COR-L47 (cell line): ENCODE measurements at places on chromosomes 16 and 17.

DNA sequence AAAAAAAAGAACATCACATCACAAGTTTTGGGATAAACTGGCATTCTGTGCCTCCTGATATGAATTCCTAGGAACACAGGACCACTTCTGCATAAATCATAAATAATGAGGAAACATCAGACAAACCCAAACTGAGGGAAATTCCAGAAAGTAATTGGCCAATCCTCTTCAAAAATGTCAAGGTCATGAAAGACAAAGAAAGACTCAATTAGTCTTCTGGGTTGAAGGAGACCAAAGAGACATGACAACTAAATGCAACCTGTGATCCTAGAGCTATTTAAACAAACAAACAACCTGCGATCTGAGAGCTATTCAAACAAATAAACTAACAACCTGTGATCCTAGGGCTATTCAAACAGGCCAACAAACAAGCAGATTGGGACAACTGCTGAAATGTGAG lies 144.3 kb downstream of the VPS53 start:
- DNase-seq: no peak

- no peak for DNase-seq
Observed at GRCh38 chr17:74135391-74136167, 67.9 kb upstream of the RPL38 start.

- DNase-seq: no peak
Observed at GRCh38 chr17:74128456-74129211, 74.8 kb upstream of the RPL38 start.

DNA sequence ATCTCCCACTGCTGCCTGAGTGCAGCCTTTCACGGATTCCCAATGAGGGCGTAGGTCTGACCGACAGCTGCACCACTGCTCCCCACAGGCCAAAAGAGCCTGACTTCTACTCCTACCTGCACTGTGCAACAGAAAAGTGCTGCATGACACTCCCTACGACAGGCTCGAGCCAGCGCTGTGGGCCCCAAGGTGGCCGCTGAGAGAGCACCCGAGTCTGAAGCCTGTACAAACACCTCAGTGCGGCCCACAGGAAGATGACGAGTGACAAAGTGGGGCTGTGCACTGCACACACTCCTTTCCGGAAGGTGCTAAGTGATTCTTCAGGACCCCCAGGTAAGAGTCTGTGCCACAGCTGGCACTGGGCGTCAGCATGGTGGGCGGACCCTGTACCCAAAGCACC lies 41.2 kb downstream of the FANCA start:
- DNase-seq: no peak

GRCh38 chr17:45123930-45124796 lies 8.2 kb downstream of the PLCD3 start:
- no peak for DNase-seq

DNA sequence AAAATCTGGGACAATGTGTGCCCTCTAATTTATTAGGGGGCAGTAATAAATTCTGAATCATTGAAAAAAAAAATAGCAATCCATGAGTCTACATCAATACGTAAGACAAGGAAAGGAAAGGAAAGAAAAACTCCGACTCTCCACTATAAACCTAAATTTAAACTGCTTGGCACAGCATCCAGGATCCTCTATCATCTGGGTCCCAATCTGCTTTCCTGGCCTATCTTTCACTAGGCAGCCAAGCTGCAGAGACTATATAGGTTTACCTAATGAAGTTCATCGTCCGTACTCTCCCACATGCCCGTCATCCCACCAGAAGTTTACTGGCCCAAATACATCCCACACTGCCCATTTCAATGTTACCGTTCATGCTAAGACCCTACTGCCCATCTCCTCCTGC lies 179.2 kb downstream of the PARN start:
- DNase-seq: no peak

- no peak for DNase-seq
Observed at GRCh38 chr16:86925067-86925791, 346.9 kb downstream of the FOXL1 start.

DNA sequence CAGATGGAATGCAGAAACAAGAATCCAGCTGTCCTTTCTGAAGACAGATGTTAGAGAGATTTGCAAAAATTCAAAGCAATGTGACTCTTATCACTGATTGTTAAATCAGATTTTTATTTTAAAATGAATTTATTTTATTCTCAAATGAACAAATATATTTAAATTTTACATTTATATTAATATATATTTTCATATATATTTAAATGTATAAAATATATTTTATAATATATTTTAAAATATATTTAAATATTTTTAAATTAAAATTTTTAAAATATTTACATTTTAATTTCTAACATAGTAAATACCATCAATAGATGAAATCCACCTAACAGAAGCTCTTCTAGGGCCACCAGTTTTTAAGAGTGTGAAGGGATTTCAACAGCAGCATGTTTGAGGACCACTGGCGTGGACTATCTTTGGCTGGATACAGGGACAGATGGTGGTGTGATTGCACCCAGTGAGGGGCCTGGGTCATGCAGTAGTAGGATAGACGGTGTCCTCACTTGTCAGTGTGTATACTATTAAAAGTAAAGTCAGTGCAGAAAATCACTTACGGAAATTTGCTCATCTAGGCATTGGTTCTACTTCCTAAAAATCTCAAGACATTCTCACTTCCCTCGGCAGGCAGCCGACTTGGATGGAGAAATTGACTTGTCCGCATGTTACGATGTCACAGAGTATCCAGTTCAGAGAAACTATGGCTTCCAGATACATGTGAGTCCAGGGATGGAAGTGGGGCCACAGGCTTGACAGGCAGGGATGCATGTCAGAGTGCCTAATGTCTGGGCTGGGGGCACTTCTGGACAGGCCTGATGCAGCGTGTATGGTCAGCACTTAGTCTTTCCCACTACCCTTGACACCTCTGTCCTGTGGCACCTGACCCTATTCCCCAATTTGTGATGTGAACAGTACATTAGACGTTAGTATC lies 56.3 kb downstream of the PLD6 start:
- no peak for DNase-seq

DNA sequence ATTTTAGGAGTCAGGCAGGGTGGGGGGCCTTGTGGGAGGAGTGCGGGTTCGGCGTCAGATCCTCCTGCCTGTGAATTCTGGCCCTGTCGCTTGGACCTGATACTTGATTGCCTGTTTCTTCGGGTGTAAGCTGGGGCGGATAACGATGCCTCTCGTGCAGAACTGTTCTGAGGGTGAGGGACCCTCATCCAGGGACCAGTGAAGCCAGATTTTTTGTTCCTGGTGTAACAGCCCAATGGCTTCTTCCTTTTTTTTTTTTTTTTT lies 1.3 kb downstream of the TBCD start:
- DNase-seq: no peak

GRCh38 chr17:33436321-33436720 lies 143.2 kb upstream of the ASIC2 start:
- DNase-seq: no peak

- DNase-seq: no peak
Observed at GRCh38 chr17:72139212-72139611, 18.4 kb downstream of the SOX9 start.

GRCh38 chr16:49635009-49635350 lies 220.9 kb downstream of the ZNF423 start:
- no peak for DNase-seq

DNA sequence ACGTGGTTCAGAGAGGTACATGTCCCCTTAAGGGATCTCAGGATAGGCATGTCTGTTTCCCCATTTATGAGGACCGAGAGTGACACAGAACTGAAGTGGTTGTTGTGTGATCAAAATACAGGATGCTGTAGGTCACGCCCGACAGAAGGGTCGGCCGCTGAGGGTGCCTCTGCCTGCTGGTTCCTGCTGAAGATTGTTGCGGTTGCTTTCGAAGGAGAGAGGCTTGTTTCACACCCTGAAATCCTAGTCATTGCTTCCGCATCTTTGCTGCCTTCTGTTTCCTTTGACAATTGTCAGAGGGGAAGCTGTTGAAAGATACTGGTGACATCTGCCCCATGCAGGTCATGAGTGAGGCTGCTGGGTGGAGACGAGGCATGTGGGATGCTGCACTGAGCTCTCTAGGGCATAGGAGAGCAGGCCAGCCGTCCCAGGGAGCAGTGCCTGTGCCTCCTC lies 3.8 kb upstream of the NAT9 start:
- no peak for DNase-seq

DNA sequence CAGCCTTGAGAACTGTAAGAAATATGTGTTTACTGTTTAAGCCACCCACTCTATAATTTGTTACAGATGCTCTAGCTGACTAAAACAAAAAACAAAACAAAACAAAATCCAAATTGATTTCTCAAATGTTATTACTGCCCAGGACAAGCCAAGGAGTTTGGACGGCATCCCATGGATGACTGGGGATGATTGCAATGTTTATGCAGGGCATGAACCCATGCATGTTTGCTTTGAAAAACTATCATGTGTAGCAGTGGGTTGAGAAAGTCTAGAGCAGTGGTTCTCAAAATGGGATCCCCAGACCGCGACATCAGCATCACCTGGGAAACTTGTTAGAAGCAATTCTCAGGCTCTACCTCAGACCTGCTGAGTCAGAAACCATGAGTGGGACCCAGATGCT lies 223.2 kb upstream of the PSMD7 start:
- no peak for DNase-seq

GRCh38 chr16:70590722-70591415 lies 55.5 kb upstream of the IL34 start:
- DNase-seq: no peak

DNA sequence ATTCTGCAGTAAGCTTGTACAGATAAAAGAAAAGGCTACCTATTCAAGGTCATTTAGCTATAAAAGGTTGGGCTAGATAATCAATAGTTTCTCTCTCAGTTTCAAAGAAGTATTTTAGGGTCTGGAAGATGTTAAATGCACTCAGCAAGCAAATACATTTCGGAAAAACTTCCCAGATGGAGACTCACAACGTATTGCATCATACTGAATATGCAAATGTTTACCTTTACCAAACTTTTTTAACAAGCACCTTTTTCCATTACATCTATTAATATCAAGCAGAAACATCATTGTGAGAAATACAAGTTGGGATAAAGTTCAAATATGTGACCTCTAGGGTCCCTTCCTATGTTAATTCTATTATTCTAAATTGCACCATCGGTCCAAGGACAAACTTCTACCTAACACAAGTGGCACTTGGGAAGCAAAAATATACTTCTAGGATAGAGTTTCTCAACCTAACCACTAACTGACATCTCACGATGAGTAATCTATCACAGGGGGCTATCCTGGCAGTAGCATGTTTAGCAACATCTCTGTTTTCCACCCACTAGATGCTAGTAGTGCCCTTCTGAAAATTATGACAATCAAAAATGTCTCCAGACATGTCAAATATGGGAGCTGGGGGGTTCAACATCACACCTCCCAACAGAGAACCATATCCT lies 14.5 kb downstream of the KANSL1 start:
- DNase-seq: no peak

- DNase-seq: no peak
Observed at GRCh38 chr17:13650096-13650675, 48.5 kb upstream of the HS3ST3A1 start.

GRCh38 chr17:67566656-67567055 lies 151.1 kb upstream of the NOL11 start:
- DNase-seq: no peak
